GM04503 (cell line): ENCODE measurements at places on chromosomes 7 and 10.

- DNase-seq = no peak
These were observed 28.3 kb downstream of the ABCB4 start for GRCh38 chr7:87447116-87447635.

GRCh38 chr7:8549046-8549445 lies 115.6 kb downstream of the NXPH1 start:
- no peak for DNase-seq

DNA sequence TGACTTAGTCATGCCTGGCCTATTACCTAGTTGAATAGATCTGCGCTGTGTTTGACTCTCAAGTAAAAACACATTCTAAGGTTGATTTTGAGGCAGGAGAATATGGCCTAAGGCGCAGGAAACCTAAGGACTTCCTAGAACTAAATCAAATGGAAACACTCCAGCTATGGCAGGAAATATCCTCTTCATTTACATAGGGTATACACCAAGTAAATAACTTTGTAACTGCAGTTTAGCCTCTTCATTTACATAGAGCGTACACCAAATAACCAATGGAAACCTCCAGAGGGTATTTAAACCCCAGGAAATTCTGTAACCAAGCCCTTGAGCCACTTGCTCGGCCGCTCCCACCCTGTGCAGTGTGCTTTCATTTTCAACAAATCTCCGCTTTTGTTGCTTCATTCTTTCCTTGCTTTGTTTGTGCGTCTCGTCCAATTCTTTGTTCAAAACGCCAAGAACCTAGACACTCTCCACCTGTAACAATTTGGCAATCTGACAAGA lies 35.6 kb upstream of the XRCC2 start:
- DNase-seq = no peak

- DNase-seq = no peak
These were observed 5.5 kb downstream of the VWDE start for GRCh38 chr7:12398186-12398585.

DNA sequence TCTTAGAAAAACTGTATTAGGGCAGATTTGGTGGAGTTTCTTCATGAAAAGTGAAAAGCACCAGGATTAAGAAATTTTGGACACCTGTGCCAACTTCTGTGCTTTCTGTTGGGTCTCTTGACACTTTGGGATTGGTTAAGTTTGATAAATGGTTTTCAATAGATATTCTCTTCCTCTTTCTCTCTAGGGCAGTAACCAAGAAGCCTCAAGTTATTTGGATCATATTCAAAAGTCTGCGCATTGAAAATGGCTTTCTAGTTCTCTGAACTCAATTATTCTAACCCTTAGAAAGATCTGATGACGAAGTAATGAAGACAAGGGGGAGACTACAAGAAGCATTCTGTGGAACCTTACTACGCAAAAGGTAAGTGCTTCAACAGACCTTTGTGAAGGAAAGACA lies 144.0 kb upstream of the CCDC6 start:
- no peak for DNase-seq

DNA sequence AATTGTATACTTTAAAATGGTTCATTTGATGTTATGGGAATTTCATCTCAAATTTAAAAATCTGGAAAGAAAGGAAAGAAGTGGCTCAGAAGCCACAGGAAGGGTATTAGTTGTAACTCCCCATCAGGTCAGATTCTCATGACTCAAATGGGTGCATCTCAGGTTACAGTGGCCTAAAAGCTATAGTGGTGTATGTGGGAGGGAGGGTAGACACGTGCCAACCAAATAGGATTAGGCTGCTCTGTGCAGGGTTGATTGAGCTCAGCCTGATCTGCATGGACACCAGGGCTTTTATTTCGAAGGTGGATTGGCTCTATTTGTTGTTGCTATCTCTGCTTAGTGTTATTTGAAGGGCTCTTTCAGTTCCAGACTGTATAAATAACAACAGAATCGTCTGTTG lies 121.5 kb upstream of the PRR15 start:
- no peak for DNase-seq
